Activated CD4-positive, alpha-beta T cell treated with anti-CD3 and anti-CD28 coated beads for 36 hours (primary cell): ENCODE measurements at places on chromosomes 1 and 21. TPM values are rescaled to one million over a fixed set of nuclear protein-coding genes. Genes with fewer than 3 reads are reported as not detected.
A peak's percentile ranks its signal among the peaks of the same experiment; 100 is the strongest.

DNA sequence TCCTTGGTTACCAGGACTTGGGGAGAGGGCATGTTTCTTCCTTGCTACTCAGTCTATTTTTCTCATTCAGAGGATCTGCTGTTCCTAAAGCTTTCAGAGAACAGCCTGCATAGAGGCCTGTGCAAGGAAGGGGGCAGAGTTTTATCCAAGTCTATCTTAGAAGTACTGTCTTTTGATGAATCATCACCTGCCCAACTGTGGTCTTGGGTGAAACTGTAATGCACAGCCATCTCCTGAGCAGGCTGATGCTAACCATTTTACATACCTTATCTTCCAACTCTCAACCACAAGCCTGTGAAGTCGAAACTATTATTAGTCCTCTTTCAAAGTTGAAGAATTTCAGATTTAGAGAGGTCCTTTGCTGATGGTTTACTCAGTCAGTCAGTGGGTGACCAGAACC, 368.0 kb downstream of the HHAT start:
- DNase-seq: peak; percentile 17

Gene EPHA2
- total RNA-seq: 0.19 TPM

Gene TCHH
- total RNA-seq: not detected

DNA sequence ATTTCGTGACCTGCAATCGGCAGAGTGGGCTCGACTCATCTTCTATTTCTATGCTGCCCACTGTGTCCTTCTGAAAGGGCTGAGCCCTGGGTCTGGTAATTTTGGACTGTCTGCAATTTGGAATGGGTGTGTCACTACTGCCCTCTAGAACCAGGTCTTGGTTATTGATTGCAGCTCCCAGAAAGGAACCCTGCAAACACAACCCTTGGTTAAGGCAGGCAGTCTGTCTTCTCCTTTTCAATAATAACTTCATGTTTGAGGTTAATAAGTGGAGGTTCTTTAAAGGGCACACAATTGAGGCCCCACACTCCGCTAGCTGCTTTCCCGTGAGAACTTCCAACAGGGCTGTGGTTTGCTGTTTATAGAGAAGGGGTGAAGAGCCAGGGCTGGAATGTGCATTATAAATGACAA, 79.9 kb upstream of the LYST start:
- DNase-seq: no peak
